ENCODE measurements at places on chromosomes 4 and X.
A peak's percentile ranks its signal among the peaks of the same experiment; 100 is the strongest.

GRCh38 chr4:37802068-37802666 lies 24.3 kb upstream of the PGM2 start:
- peak; percentile 26 for DNase-seq

- DNase-seq: no peak
These were observed 144.6 kb upstream of the GPC4 start for GRCh38 chrX:133559909-133560308.

- DNase-seq: no peak
These were observed 34.2 kb downstream of the ARSD start for GRCh38 chrX:2894885-2895292.

DNA sequence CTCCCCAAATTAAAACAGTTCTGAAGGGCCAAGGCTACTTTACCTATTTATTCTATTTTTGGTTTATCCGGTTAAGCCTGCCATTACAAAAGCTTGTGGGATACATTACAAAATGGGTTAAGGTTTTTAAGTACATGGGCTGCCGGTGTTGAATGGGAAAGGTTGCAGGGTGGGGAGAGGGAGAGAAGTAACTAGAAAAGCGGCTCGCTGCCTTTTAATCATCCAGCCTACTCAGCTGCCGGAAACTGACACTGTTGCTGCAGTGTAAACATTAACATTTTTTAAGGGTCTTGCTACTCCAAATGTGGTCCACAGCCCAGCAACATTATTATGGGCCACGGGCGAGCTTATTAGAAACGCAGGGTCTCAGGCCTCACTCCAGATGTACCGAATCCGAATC lies 1.5 kb upstream of the IL1RAPL1 start:
- DNase-seq: no peak

- no peak for DNase-seq
These were observed 886.4 kb upstream of the ADGRL3 start for GRCh38 chr4:60313611-60314178.

- DNase-seq: no peak
These were observed 17.3 kb upstream of the TMEM185A start for GRCh38 chrX:149648932-149649331.

DNA sequence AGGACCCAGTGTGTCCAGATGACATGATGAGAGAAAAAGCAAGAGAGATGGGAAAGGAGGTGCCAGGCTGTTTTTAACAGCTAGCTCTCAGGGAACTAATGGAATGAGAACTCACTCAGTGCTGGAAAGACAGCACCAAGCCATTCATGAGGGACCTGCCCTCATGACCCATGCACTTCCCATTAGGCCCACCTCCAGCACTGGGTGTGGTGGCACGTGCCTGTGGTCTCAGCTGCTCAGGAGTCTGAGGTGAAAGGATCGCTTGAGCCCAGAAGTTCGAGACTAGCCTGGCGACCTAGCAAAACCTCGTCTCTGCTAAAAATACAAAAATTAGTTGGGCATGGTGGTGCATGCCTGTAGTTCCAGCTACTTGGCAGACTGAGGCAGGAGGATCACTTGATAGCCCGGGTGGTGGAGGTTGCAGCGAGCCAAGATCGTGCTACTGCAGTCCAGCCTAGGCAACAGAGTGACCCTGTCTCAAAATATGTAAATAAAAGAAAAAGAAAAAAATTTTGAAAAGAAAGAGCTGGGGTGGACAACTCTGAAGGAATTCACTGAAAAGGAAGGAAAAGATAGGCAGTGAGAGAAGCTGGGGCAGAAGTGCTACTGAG lies 50.9 kb downstream of the FAM193A start:
- DNase-seq: no peak

- DNase-seq: no peak
These were observed 6.6 kb downstream of the LANCL3 start for GRCh38 chrX:37578045-37578444.

GRCh38 chr4:122958505-122958904 lies 36.1 kb upstream of the NUDT6 start:
- DNase-seq: no peak

- no peak for DNase-seq
These were observed 33.8 kb downstream of the DCTD start for GRCh38 chr4:182883351-182883750.

- DNase-seq: no peak
These were observed 12.1 kb downstream of the TMEM164 start for GRCh38 chrX:110015032-110015431.

- DNase-seq: no peak
These were observed 11.5 kb downstream of the PARM1 start for GRCh38 chr4:74944354-74944793.

DNA sequence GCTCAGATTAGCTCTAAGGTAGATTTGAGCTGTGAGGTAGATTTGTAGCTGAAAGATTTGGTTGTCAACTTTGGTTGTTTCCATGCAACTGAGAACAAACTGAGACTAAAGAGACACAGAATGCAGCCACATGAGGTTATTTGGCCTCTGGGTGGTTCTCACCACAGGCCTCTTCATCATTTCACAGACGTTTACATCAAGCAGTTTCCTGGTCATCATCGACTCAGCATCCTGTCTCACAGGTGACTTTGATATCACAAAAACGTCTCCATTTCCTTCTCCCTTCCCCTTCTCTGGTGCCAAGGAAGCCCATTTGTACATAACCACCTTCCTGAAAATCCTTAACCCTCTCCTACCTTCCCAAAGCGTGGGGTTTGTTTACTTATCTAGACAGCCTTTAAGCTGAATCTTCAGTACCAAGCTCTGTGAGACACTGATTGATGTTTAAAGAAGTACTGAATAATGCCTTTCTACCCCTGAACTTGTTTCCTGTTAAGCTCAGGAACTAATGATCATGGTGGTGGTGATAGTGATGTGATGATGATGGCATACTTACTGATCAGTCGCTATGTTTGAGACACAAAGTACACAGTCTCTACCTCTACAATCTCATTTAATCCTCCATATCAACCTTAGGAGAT lies 81.9 kb downstream of the FAM114A1 start:
- no peak for DNase-seq

- DNase-seq: no peak
These were observed at the start of gene GSX2 for GRCh38 chr4:54099748-54100574. Gene GSX2 (plus strand): TSS chr4:54100163. CDS start chr4:54100345, 182 bp downstream.

GRCh38 chrX:81957900-81958545 lies 756.1 kb downstream of the SH3BGRL start:
- no peak for DNase-seq

- DNase-seq: no peak
These were observed 783 bp downstream of the BEX2 start for GRCh38 chrX:103309860-103310554.

DNA sequence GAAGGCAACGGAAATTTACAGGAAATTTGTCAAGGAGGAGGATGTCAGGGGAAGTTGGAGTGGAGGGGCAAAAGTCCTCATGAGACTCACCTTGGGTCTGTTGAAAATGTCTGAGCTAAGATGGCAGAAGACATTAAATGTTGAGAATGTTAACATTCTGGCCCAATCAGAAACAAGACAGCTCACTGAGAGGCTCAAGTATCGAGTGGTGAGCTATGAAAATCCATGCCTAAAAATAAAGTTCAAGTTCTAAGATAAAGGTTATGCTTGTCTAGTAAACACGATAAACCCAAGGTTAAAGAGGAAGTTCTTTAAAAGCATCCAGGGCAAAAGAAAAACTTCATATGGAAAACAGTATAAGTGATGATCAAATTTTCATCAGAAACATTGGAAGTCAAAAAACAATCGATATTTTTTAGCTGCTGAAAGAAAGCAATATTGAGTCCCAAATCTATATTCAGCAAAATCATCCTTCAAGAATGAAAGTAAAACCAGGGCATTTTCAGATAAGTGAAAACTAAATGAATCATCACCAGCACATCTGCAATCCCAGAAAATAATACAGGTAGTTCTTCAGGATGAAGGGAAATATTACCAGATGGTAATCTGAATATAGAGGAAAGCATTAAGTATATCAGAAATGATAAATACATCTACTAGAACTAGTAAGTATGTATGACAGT lies 462.4 kb downstream of the TLL1 start:
- no peak for DNase-seq

- DNase-seq: no peak
These were observed 534.7 kb downstream of the ANKRD50 start for GRCh38 chr4:124177647-124178425.
